ENCODE measurements at places on chromosomes 3 and 15. TPM values are rescaled to one million over a fixed set of nuclear protein-coding genes. Genes with fewer than 3 reads are reported as not detected.

GRCh38 chr3:31884251-31884650 is 96.8 kb downstream of the OSBPL10 start:
- peaks cover 3% of the 10 kb centered on the region for H3K27me3 ChIP-seq
- H3K4me1 ChIP-seq = no peaks in the 10 kb centered on the region
- H3K27ac ChIP-seq = no peak overlapping the region
- H3K36me3 ChIP-seq = no peaks in the 10 kb centered on the region

GRCh38 chr3:16404349-16404895 is 109.1 kb downstream of the RFTN1 start:
- H3K27ac ChIP-seq = no peak overlapping the region
- no peak overlapping the region for H3K4me3 ChIP-seq
- peaks cover 43% of the 10 kb centered on the region for H3K4me1 ChIP-seq
- H3K27me3 ChIP-seq = no peaks in the 10 kb centered on the region

DNA sequence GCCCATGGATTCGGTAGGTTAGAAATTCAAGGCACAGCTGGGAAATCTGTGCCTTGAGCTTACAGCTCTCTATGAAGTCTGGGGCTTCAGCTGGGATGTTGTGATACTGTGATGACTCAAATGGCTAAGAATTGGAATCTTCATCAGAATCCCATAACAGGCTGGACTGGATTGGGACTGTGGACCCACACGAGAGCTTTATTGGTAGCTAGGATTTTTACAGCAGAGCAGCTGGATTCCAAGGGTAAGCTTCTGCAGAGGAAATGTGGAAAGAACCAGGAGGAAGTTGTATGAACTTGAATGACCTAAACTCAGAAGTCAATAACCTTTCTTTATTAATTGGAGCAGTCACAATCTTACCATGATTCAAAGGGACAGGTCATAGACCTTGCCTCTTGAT is 1187.1 kb downstream of the ROBO1 start:
- H3K4me3 ChIP-seq = no peak overlapping the region
- H3K27ac ChIP-seq = no peak overlapping the region
- DNase-seq = no peak
- no peaks in the 10 kb centered on the region for H3K36me3 ChIP-seq
- no peaks in the 10 kb centered on the region for H3K27me3 ChIP-seq

GRCh38 chr15:98734466-98735199 is 86.3 kb downstream of the IGF1R start:
- peaks cover 2% of the 10 kb centered on the region for H3K36me3 ChIP-seq
- no peaks in the 10 kb centered on the region for H3K27me3 ChIP-seq
- H3K4me1 ChIP-seq = peaks cover 47% of the 10 kb centered on the region

C3orf49 gene
- not detected for total RNA-seq

GOLGA6B gene
- total RNA-seq = not detected

GRK7 gene
- total RNA-seq = 0.07 TPM
